Pons (tissue), 1 donor: ENCODE measurements at places on chromosomes 4 and X.

GRCh38 chr4:147310312-147310711 is 170.6 kb upstream of the EDNRA start:
- no peak for DNase-seq

GRCh38 chr4:73508651-73509050 is 27.1 kb downstream of the AFM start:
- DNase-seq = no peak

- DNase-seq = no peak
These were observed 45.2 kb downstream of the LNX1 start for GRCh38 chr4:53545942-53546581.

GRCh38 chr4:6761649-6762615 is 20.6 kb upstream of the KIAA0232 start:
- peak; percentile 75 for DNase-seq

DNA sequence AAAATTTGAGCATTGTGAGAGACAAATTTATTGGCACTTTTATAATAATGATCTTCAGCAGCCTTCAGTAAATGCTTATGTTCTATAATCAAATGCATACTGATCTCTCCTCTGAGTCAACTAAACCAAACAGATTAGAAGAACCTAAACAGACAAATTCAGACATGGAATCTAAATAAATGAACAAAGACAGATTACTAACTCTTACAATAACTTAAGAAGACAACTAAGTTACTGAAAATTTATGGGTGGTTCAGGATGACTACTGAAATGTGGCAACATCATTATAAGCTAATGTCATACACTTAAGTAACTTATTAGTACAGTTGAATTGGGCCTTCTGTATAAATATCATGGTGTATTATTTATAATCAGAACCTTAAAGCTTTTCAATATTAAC is 127.3 kb downstream of the NEK1 start:
- DNase-seq = peak; percentile 16

GRCh38 chr4:79756140-79756895 is 316.7 kb downstream of the ANTXR2 start:
- DNase-seq = no peak

- DNase-seq = no peak
These were observed 300.0 kb upstream of the PUDP start for GRCh38 chrX:7447801-7448499.

- DNase-seq = no peak
These were observed 595.0 kb downstream of the ACTRT1 start for GRCh38 chrX:127457161-127457560.

- no peak for DNase-seq
These were observed 318.7 kb downstream of the PCDH18 start for GRCh38 chr4:137213372-137214173.

- DNase-seq = no peak
These were observed 111.0 kb upstream of the WDR17 start for GRCh38 chr4:175954685-175955084.

DNA sequence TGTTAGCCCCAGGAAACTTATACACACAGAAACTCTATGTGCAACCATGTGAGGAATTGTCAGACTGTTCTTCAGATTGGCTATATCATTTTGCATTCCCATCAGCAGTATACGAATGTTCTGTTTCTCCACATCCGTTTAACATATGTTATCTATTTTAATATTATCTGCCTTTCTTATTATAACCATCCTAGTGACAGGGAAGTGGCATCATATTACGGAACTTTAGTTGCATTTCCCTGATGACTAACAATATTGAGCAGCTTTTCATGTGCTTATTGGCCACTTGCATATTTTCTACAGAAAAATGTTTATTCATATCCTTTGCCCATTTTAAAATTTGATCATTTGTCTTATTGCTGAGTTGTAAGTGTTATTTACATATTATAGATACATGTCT is 36.5 kb upstream of the IL15 start:
- no peak for DNase-seq

- peak; percentile 5 for DNase-seq
These were observed 43.0 kb downstream of the CCDC158 start for GRCh38 chr4:76377911-76378310.

- DNase-seq = no peak
These were observed 246.9 kb downstream of the FBXO8 start for GRCh38 chr4:174036576-174036975.

- no peak for DNase-seq
These were observed 271.3 kb upstream of the HAND2 start for GRCh38 chr4:173801361-173801760.

GRCh38 chrX:154411981-154412340 is 622 bp downstream of the TAFAZZIN start:
- DNase-seq = no peak

GRCh38 chr4:95506264-95506663 is 42.5 kb downstream of the UNC5C start:
- no peak for DNase-seq

- DNase-seq = peak; percentile 2
These were observed 295.0 kb upstream of the NR3C2 start for GRCh38 chr4:148737061-148737770.

GRCh38 chr4:164876700-164877324 is at the start of gene APELA:
APELA (plus strand) TSS chr4:164877178; CDS start chr4:164877332, 154 bp downstream.
- no peak for DNase-seq

- DNase-seq = no peak
These were observed 145.0 kb upstream of the LEF1 start for GRCh38 chr4:108313546-108314339.

DNA sequence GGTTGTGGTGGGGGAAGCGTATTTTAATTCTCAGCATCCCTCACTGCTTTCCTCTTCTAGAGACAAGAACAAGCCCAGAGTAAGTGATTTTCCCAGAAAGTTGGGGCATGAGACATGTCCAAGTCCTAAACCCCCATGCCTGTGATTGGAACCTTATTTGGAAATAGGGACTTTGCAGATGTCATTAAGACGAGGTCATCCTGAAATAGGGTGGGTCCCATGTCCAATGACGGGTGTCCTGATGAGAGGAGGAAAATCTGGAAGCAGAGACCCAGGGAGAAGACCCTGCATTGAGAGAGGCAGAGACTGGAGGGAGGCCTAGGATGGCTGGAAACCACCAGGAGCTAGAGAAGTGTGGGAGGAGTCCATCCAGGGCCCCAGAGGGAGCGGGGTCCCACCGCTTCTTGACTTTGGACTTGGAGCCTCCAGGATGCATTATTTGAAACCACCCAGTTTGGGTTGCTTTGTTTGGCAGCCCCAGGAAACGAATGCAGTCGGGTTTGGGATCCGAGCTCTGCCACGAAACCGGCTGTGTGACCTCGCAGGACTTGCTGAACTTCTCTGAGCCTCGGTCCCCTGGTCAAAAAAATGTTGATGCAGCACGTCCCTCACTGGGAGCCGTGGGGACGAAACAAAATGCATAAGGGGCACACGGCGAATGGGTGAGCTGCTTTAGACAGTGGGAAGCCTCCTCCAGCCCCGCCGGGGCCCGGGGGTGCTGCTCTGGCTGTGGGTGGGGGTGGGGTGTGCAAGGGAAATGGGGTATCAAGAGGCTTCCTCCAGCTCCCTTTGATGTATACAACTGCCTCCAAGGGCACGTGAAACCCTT is 113.9 kb downstream of the CPZ start:
- DNase-seq = no peak

- DNase-seq = no peak
These were observed 108.4 kb downstream of the AFF1 start for GRCh38 chr4:87042986-87043820.

DNA sequence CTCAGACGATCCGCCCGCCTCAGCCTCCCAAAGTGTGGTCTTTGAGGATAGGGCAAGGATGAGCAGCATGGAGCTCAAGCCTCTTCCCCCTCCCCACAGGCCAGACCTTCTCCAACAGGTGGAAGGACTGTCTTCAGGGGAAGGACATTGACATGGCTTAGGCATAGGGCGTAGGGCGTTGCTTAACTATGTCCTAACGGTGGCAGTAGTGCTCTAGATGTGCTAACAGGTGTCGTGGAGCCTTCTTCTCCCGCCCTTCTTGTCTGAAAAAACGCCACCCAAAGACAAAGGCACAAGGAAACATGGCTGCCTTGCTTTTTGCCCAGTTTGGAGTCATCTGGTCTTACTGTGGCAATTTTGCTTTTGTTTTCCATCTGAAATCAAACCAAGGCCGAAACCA is 219.8 kb downstream of the OR13H1 start:
- DNase-seq = peak; percentile 13

- no peak for DNase-seq
These were observed 11.3 kb downstream of the PNCK start for GRCh38 chrX:153662266-153662665.

DNA sequence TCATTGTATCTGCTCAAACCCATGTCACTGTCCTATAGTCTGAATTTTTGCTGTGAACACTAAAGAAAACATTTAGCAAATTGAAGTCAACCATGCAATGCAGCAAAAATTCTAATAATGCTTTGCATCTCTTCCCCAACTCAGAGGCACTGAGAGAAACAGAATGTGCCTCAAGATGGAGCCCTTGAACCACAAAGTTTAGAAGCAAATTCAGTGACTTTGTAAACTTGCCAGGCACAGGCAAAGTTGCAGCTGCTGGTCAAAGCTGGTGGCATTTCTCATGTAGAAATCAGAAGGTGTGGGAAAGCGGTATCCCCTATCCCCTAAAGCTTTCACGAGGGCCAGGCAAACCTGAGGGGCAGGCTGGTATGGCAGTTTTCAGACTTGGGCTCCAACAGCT is 121.7 kb upstream of the DIPK2B start:
- DNase-seq = peak; percentile 62
